ENCODE measurements at places on chromosomes 7 and 10.

GRCh38 chr10:67861750-67862432, 22.6 kb upstream of the SIRT1 start:
- no peak for DNase-seq

DNA sequence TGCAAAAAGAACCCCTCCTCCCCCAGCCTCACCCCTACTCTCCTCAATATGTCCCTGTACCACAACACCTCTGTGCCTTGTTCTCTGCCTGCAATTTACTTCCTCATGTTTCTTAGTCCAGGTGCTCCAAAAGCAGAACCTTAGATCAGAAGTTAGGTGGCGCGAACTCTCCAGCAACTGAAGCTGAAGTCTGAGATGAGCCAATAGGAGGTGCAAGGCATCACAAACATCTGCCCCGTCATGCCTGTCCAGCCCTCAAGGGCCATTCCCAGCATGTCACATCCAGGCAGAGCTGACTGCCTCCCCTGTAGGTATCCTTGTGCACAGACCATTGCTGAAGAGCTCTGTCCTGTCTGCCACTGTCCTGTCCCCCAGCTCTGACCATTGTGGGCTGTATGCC, 508.8 kb downstream of the GRID1 start:
- DNase-seq: no peak

GRCh38 chr10:119812684-119813083, 60.0 kb downstream of the MCMBP start:
- no peak for DNase-seq

DNA sequence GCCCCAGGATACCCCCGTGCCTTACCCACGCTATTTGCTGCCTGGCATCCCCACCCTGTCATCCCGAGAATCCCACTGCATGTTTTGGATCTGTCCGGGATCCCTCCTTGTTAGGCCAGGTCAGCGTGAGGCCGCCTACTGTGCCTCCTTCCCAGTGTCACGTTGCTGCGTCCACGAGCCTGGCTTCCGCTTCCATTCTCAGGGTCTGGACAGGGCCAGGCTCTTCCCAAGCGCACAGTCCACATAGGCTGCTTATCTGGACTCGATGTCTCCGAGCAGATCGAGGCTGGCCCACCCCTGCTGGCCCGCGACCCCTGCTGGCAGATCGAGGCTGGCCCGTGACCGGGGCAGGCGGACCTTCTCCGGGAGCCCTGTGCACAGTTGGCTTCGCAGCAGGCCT, 27.1 kb downstream of the FOXK1 start:
- DNase-seq: no peak

- no peak for DNase-seq
Measured at GRCh38 chr7:80517282-80517747, 5.5 kb upstream of the GNAT3 start.

DNA sequence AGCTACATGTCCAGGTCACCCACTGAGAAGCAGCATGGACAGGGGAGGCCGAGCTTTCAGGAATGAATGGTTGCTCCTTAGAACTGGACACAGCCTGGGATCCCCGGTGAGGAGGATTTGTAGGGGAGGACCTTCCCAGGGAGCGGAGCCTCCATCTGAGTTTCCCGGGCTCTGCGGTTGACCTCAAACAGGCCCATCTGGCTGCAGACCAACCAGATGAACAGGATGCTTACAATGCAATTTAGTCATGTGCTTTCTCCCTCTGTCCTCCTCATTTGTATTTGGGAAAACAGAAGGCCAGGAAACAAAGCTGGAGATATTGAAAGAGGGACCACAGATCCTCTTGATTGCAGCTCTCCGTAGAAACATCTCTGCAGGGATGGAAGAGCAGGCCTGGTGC, 104.8 kb downstream of the EMX2 start:
- DNase-seq: no peak

GRCh38 chr7:50812841-50813475, 30.3 kb upstream of the GRB10 start:
- DNase-seq: no peak

- no peak for DNase-seq
Measured at GRCh38 chr7:91434836-91435235, 170.6 kb downstream of the FZD1 start.

DNA sequence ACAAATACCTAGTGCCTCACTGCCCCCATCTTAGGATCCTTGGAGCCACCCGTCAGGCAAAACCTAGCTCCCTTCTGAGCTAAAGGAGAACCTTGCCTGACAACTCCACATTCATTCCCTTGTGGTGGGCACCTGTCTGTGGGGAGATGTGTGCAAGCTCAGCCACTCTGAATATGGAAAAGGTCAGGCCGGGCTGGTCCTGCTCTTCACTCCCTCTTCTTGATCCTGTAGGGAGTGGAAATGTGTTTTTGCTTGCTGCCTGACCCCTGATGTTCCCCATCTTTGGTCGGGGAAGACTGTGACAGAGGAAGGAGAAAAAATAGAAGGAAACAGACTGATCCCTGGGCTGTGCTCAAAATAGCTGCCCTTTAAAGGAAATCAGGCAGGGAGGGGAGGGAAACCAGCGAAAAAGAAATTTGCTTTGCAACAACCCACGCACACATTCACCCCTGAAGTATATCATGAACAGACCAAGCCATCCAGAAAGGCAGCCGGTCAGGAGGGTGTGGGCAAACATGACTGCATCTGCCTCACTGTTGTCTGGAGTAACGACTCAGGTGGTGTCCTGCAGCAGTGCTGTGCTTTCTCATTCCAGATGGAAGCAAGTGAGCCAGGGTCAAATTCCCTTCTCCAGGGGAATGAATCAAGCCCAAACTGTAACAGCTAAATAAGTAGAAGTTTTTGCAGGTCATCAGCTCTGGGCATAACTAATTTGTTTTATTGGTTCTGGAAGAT, 74.0 kb downstream of the SCRN1 start:
- DNase-seq: no peak

- no peak for DNase-seq
Measured at GRCh38 chr7:158603773-158604755, 16.4 kb upstream of the PTPRN2 start.

DNA sequence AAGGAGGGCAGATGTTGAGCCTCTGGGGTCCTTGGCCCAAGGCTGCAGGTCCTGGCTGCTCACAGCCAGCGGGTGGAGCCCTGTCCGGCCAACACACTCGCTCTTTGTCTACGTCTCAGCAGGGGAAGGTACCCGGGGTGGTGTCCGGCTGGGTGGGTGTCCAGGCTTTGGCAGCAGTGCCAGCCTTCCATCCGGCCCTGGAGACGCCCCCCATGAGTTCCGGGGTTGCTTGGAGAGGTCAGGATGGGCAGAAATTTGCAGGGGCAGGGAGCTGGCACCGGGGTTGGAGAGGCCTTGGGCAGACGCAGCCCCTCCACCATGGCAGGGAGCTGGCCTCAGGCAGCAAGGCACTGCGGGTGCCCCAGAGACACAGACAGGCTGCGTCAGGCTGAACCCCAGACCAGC, 42.2 kb upstream of the ELN start:
- DNase-seq: no peak
